Adipocyte (in vitro differentiated cells): ENCODE measurements at places on chromosomes 7 and 10.

DNA sequence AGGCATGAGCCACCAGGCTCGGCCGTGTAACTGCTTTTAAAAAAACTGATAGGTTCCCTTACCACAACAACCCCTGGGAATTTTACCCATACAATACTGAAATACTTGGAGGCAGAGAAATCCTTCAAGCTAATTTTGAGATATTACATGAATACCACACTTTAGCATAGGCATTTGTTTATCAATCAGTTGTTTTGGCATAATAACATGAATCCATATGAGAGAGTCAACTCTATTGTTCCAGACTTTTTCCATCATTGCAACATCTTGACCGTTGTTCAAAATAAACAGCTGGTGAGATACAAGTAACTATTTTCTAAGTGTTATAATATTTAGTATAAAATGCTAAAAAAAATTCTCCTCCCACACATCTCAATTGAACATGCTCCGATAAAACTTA is 36.8 kb downstream of the LAMB4 start:
- DNase-seq, result peak; percentile 71

GRCh38 chr7:141884539-141885225 is 31.5 kb upstream of the OR9A4 start:
- DNase-seq, result no peak

GRCh38 chr10:110083884-110084283 is 76.1 kb downstream of the ADD3 start:
- peak; percentile 65 for DNase-seq

DNA sequence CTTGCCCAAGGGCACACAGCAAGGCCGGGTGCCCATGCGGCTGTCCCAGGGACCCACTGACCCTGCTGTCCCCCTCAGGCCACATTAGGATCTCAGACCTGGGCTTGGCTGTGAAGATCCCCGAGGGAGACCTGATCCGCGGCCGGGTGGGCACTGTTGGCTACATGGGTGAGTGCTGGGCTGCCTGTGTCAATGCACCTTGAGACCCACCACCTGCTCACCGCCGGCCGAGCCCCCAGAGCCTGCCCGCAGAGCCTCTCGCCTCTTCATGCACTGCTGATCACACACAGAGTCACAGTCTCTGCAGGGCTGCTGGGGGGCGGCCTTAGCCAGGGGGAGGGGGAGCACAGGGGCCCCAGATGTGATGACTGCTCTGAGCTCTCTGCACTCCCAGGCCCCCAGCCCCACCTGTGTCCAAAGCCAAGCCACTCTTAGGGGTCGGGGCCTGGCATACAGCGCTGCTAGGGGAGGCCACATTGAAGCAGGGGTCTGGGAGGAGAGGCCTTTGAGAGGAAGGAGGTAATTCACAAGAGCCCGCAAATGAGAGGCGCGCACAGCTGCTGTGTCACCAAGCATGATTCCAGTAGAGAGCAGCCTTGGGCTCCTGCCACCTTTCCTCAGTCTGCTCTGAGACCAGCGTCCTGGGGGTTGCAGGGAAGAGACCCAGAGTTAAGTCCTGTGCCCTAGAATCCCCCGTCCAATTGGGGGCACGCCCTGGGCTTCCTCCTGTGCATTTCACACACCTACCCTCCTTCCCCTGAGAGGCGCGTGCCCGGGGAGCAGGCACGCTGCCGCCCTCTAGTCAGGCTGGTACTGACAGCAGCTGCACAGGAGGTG is 100.4 kb downstream of the RGS10 start:
- DNase-seq, result no peak

- no peak for DNase-seq
Measured at GRCh38 chr10:11908536-11908935, 85.4 kb downstream of the PROSER2 start.

- no peak for DNase-seq
Measured at GRCh38 chr10:114061148-114061547, 17.5 kb downstream of the ADRB1 start.

DNA sequence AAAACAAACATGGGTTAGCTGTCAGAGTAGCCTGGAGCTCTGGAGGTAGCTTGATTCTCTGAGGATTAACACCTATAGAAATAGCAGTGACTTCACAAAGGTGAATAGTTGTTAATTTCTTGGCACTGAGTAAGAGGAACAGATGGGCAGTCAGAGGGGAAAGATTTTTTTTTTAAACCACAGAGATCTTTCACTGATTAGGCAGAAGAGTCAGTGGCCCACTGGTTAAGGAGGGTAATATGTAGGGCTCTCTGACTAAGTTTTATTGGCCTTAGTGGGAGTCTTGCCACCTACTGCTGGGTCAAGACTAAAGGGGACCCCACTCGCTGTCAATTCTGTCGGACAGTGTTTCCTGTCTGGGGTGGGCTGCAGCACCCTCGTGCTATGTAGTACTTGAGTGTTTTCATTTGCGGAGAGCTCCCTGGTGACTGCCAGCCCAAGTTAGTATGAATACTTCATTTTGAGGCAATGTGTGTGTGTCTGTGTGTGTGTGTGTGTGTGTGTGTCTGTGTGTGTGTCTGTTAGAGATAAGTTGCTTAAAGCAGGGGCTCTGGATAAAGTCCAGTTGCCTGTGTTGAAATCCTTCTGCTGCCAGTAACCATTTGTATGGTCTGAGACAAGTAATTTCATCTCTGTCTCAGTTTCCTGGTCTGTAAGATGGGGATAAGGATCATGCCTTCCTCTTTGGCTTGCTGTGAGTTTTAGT is 145.2 kb downstream of the ARID5B start:
- DNase-seq, result peak; percentile 55

GRCh38 chr10:130230036-130230435 is 93.8 kb downstream of the GLRX3 start:
- DNase-seq, result no peak

DNA sequence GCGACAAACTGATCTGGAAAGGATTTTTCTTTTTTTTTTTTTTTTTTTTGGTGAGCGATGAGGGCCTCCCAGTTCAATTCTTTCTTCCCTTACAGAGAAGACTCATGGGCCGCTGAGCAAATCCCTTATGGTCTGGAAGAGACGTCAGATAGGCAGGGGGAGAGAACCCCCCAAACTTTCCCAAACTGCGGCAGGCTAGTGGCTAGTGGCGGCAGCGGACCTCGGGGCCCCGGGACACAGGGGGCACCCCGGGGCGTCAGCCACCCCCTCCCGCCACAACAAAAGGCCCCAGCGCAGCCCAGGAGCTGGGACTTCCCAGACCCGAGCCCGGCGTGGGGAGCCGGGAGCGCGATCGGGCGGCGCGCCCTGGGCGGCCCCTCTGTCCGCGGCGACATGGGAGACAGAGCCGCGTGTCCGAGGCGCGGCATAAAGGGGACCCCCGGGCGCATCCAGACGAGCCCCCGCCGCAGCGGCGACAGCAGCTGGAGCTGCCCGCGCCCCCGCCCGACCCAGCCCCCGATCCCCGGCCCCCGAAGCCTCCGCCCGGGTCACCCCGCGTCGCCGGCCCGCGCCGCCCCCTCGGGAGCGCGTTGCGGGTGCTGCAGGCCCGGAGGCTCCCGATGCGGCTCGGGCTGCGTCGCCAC is 755 bp downstream of the FAM171A1 start:
- DNase-seq, result peak; percentile 68

DNA sequence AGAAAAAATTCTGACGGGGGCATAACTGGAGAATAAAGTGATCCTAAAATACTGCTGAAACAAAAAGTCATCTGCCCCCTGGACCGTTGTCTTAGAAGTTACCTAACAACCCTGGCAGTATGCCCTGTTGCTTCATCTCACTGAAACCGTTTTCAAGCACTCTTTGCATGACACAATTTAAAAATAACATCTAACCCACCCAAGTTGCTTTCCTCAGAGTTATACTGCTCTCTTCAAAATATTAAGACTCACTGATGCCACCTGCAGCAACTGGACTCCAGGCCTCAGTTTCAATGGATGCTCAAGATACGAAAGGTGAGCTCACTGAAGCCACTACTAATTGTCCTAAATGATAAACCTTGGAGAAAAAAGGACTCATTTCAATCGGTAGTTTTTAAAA is 57.4 kb downstream of the CDK6 start:
- DNase-seq, result peak; percentile 83

DNA sequence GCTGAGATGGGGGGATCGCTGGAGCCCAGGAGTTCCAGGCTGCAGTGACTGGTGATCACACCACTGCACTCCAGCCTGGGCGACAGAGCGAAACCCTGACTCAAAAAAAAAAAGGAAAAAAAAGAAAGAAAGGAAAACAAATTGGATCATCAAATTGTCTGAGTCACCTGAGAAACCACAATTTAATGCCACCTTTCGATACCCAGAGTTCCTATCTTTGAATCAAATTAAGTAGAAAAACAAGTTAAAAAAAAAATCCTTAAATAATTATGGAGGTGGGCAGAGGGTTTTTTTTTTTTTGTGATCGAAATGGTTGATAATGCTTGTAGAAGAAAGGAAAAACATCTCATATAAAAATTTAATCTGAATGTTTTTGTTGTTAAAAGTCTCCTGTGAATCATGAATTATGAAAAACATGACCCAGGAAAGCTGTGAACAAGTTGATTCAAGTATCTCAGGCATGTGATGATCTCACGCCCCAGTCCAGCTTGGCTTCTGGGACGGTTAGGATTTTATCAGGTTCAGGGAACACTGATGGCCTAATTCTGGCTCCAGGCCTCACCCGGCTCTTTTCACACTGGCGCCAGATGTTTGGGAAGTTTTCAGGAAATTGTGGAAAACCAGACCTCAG is 25.3 kb upstream of the CUX1 start:
- DNase-seq, result no peak

DNA sequence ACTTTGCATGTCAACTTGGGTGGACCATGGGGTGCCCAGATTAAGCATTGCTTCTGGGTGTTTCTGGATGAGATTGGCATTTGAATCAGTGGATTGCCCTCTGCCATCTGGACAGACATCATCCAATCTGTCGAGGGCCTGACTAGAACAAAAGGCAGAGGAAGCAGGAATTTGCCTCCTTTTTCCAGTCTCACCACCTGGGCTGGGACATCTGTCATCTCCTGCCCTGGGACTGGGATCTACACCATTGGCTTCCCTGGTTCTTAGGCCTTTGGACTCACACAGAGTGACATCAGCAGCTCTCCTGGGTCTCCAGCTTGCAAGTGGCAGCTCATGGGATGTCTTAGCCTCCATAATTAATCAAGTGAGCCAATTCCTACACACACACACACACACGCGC is 10.3 kb downstream of the SLC13A4 start:
- no peak for DNase-seq

GRCh38 chr10:28694530-28694929 is 17.2 kb downstream of the BAMBI start:
- no peak for DNase-seq

DNA sequence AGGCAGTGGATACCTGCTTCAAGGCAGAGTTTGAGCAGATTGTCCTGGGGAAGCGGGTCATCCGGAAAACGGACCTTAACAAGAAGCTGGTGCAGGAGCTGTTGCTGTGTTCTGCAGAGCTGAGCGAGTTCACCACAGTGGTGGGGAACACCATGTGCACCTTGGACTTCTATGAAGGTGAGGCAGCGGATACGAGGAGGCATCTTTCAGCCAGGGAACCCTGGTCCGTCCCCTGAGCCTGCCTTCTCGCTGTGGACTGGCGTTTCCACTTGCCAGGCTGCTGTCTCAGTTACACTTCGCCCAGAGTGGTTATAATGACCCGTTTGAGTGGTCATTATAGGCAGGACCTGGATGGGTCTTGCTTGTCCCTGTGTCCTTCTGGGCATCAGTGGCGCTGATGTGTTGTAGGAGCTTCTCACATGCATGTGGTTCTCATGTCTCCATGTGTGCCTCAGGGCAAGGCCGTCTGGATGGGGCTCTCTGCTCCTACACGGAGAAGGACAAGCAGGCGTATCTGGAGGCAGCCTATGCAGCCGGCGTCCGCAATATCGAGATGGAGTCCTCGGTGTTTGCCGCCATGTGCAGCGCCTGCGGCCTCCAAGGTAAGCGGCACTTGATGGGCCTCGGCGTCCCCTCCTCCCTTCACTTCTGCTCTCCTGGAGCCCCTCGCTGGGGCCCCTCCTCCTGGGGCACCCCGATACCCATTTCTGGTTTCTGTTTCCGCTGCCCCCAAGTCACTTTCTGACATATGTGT is 18.0 kb downstream of the UPP1 start:
- DNase-seq, result no peak

- DNase-seq, result no peak
Measured at GRCh38 chr10:79324032-79324695, 23.1 kb upstream of the PPIF start.

- DNase-seq, result no peak
Measured at GRCh38 chr7:121306565-121306964, 22.2 kb upstream of the WNT16 start.

GRCh38 chr10:23696476-23696875 is 257.6 kb downstream of the OTUD1 start:
- no peak for DNase-seq

GRCh38 chr7:36286226-36286625 is 103.4 kb upstream of the ANLN start:
- no peak for DNase-seq

GRCh38 chr10:58662314-58662713 is 149.6 kb downstream of the BICC1 start:
- DNase-seq, result peak; percentile 97

GRCh38 chr10:112631501-112632400 is 184.7 kb downstream of the VTI1A start:
- DNase-seq, result peak; percentile 14

GRCh38 chr7:129875745-129876411 is 76.9 kb downstream of the UBE2H start:
- peak; percentile 52 for DNase-seq

- DNase-seq, result peak; percentile 10
Measured at GRCh38 chr10:71589617-71590551, 129.7 kb downstream of the C10orf105 start.

- DNase-seq, result no peak
Measured at GRCh38 chr10:128929767-128930166, 537.3 kb upstream of the MGMT start.

GRCh38 chr10:133565441-133566294 is at the start of gene SYCE1:
Gene SYCE1, minus strand, starts transcription at chr10:133565583. Its CDS starts 54 bp downstream, at chr10:133565529.
- DNase-seq, result no peak

DNA sequence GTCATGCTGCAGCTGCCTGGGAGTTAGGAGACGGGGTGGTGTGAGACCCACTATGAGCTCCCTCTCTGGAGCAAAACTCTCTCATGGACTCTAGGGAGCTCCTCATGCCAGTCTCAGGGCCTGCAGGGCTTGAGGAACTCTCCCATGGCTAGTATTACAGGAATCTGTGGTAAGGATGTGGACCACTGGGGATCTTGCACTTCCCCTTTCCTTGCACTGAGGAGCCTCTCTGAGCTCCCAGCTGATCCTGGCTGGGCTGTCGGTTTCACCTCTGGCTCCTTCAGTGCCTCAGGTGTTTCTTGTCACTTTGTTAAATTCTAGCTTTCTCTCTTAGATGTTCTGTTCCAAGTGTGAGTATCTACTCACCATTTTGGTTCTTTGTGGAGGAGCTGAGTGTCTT is 71.6 kb upstream of the IMMP2L start:
- no peak for DNase-seq

GRCh38 chr10:88088441-88089340 is 225.3 kb downstream of the PTEN start:
- peak; percentile 22 for DNase-seq
